ENCODE measurements at places on chromosomes 4 and X. TPM values are rescaled to one million over a fixed set of nuclear protein-coding genes. Genes with fewer than 3 reads are reported as not detected.
A peak's percentile ranks its signal among the peaks of the same experiment; 100 is the strongest.

Gene UGT2B10
- not detected for total RNA-seq

Gene RTL9
- total RNA-seq: 0.40 TPM

Gene TRIML2
- total RNA-seq: not detected

Gene ZNF630
- 3.0 TPM for total RNA-seq

Gene CXCL6
- total RNA-seq: 0.30 TPM

- no peak for DNase-seq
These were observed 182.5 kb downstream of the RASL11B start for GRCh38 chr4:53044651-53044960.

GRCh38 chr4:79178760-79179159 lies 147.1 kb downstream of the NAA11 start:
- DNase-seq: no peak

- no peak for DNase-seq
These were observed 228.2 kb downstream of the FBXW7 start for GRCh38 chr4:152307669-152308068.

- no peak for DNase-seq
These were observed 66.1 kb downstream of the PTTG2 start for GRCh38 chr4:38026158-38026740.

DNA sequence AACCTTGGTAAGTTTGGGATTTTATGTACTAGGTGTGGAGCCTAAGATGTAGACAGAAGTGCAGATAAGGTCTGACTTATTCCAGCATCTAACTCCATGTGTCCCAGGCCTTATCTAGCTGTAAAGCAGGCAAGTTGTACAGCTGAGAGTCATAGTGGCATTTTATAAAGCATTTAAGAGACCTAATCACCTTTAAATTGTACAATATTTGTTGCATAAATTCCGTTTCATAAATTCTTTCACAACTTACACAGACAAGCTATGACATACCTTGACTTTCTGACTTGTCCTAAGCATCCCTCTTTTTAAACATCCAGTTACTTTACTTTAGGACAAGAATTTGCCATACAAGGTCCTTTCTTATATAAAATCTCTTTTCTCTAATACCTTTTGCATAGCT lies 11.0 kb downstream of the SYAP1 start:
- no peak for DNase-seq

- DNase-seq: no peak
These were observed 453.0 kb downstream of the PCDH11X start for GRCh38 chrX:92232182-92232581.

GRCh38 chrX:80808881-80809411 lies 731 bp downstream of the BRWD3 start:
- peak; percentile 23 for DNase-seq

DNA sequence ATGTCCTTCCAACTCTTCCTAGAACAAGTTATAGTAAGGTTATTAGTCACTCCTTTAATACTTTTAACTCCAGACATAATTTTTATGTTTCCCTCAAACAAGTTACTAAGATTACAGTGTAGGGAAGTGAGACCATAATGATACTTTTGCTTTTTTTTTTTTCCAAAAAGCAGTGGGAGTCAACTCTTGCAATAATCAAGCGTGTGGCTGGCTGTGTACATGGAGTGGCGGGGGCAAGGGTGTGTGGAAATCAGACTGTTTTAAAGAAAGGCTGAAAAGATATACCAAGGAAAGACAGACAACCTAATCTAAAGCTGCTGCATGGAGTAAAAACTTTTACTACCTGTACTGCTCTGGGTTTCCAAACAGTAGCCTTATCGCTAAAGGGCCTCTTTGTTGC lies 4.1 kb downstream of the NOA1 start:
- DNase-seq: no peak

- no peak for DNase-seq
These were observed 82.0 kb downstream of the USP46 start for GRCh38 chr4:52576961-52577623.

GRCh38 chrX:9396930-9397329 lies 67.9 kb upstream of the TBL1X start:
- DNase-seq: no peak

DNA sequence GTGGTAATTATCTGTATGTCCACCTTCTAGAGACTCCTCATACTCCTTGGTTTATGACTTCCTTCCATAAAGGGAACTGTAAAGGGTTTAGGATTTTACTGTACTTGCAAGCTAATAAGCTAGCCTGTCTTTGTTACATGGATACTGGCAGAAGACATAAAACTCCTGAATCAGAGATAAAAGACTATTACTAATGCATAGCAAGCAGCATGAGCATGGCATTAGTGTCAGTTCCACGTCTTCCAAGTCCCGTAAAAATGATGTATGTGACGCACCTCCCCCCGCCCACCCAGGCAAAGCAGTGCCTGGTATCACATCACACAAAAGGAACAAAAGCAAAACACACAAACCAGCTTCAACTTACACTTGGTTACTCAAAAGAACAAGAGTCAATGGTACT lies 71.0 kb downstream of the SLC10A6 start:
- no peak for DNase-seq
